ENCODE measurements at places on chromosomes 4 and X.

DNA sequence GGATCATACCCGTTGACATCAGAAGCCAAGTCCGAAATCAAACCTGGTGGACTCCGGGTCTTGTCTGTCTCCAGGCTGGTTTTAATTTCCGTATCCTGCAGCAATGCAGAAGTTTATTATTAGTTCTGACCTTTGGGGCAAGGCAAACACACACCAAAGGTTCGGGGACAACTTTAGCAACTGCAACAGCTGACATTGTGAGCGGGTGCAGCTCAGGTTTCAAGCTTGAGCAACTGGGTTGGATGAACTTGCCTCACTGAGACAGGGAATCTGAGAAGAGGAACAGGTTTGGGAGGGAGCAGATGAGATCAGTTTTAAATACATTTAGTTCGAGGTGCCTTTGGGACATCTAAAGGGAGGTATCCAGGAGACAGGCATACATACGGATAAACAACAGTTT, 110.7 kb downstream of the GNL3L start:
- no peak for DNase-seq

DNA sequence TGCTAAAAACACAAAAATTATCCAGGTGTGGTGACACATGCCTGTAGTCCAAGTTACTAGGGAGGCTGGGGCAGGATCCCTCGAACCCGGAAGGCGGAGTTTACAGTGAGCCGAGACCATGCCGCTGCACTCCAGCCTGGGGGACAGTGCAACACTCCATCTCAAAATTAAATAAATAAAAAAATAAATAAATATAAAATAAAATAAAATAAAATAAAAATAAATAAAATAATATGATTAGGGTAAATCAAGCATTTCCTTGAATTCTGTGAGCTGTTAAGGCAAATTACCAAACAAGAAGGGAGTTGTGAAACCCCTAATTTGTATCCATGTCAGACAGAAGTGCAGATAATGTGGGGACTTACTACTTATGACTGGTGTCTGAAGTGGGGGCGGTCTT, 1928.9 kb upstream of the IGFBP7 start:
- no peak for DNase-seq

DNA sequence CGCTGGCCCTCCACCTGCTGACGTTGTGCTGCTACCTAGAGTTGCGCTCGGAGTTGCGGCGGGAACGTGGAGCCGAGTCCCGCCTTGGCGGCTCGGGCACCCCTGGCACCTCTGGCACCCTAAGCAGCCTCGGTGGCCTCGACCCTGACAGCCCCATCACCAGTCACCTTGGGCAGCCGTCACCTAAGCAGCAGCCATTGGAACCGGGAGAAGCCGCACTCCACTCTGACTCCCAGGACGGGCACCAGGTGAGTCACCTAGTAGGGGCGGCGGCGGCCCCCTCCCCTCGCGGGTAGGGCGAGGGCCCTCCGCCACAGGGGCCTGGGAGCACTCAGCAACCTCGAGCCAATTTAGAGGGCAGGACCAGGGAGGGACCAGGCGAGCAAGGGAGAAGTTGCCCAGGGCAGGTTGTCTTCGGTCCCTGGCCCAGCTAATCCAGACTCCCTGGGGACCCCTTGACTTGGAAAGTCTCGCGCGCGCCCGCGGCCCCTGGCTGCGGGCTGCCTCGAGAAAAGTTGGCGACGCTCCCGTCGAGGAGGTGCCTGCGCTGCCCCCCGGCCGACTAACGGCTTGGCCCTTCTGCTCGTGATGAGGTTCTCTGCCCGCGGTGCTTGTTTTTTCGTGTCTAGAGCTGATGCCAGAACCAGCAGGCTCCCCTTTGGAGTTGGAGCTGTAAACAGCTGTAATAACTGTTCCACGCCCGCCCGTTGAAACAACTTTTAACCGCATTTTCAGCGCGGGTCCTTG, 717 bp downstream of the EDA start:
- no peak for DNase-seq

GRCh38 chr4:55612341-55612740, 20.3 kb upstream of the PDCL2 start:
- no peak for DNase-seq

DNA sequence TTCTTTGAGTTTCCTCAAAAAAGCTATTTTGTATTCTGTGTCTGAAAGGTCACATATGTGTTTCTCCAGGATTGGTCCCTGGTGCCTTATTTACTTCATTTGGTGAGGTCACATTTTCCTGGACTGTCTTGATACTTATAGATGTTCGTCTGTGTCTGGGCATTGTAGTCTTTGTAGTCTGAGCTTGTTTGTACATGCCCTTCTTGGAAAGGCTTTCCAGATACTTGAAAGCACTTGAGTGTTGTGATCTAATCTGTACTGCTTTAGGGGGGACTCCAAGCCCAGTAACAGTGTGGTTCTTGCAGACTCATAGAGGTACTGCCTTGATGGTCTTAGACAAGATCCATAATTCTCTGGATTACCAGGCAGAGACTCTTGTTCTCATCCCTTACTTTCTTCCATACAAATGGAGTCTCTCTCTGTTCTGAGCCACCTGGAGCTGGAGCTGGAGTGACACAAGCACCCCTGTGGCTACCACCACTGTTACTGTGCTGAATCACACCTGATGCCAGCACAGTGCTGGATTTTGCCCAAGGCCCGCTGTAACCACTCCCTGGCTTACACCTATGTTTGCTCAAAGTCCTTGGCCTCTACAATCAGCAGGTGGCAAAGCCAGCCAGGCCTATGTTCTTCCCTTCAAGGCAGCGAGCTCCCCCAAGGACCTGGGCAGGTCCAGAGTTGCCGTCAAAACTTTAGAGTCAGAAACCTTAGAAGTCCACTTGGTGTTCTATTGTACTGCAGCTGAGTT, 72.3 kb upstream of the EFHC2 start:
- DNase-seq: no peak

- DNase-seq: no peak
Observed at GRCh38 chrX:41600291-41600690, 88.5 kb upstream of the GPR34 start.

GRCh38 chr4:165909947-165910346, 36.9 kb downstream of the TLL1 start:
- DNase-seq: no peak

DNA sequence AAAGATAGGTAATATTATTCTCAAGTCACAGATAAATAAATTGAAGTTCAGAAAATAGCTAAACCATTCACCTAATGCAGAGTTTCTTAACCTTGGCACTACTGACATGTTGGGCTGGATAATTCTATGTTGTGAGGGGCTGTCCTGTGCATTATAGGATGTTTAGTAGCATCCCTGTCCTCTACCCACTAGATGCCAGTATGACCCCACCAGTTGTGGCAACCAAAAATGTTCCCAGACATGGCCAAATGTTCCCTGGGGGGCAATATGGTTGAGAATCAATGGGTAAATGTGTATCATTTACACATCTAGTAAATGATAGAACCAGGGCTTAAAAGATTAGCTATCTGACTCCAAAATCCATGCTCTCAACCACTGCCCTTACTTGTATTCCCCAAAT, 140.9 kb downstream of the COL4A6 start:
- no peak for DNase-seq

DNA sequence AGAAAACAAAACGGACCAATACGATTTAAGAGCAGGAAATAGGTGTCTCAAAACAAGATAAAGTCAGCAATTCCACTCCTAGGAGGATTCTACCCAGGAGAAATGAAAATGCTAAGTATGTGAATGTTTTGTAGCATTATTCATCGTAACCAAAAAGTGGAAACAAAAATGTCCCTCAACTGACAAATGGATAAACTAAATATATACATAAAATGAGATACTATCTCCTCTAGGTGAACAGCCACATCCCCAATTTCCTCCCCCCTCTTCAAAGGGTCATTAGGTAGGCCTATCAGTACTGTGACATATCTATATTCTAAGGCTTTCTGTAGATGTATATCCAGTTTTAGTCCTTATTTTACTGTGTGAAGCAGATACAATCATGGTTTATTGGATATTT, 18.0 kb downstream of the DDX3X start:
- no peak for DNase-seq

DNA sequence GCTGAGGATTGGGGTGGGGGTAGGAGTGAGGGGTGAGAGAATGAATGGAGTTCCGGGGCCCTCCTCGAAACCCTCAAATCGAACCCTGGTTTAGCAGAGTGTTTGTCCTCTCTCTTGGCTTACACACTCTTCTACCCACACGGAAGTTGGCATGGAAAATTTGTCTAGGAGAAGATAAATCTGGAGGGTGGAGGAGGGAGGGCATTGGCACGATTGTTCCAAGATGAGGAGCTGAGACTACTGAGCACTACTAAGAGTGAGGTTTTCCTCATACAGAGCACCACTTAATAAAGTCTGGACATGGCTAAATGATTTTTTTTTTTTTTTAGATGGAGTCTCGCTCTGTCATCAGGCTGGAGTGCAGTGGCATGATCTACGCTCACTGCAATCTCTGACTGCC, 33.4 kb downstream of the AKAP4 start:
- DNase-seq: no peak

- no peak for DNase-seq
Observed at GRCh38 chrX:147342197-147342596, 527.7 kb upstream of the CXorf51A start.

GRCh38 chr4:835148-836002, 9.4 kb upstream of the CPLX1 start:
- DNase-seq: no peak

GRCh38 chr4:7155590-7156071, 36.7 kb upstream of the SORCS2 start:
- no peak for DNase-seq

GRCh38 chr4:183563874-183564273, 59.0 kb downstream of the ING2 start:
- DNase-seq: no peak

DNA sequence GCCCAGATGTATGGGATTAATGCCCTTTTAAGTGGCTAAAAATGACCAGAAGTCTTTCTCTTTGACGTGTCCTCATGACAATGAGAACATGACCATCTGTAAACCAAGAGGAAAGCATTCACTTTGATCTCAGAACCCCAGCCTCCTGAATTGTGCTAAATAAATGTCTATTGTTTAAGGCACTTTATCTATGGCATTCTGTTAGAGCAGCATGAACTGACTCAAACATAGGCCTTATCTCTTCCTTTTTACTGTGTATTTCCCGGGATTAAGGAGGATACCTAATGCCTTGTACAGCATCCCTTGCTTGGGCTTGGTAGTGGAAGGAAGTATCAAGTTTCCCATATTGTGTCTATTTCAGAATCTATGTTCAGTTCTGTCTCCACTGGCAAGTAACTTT, 47.2 kb upstream of the HS3ST1 start:
- DNase-seq: no peak

- DNase-seq: no peak
Observed at GRCh38 chr4:9987749-9988362, 33.4 kb downstream of the SLC2A9 start.

GRCh38 chrX:74049126-74049525, 254.9 kb upstream of the ZCCHC13 start:
- no peak for DNase-seq

GRCh38 chr4:139629436-139630125, 36.0 kb upstream of the MGST2 start:
- no peak for DNase-seq

DNA sequence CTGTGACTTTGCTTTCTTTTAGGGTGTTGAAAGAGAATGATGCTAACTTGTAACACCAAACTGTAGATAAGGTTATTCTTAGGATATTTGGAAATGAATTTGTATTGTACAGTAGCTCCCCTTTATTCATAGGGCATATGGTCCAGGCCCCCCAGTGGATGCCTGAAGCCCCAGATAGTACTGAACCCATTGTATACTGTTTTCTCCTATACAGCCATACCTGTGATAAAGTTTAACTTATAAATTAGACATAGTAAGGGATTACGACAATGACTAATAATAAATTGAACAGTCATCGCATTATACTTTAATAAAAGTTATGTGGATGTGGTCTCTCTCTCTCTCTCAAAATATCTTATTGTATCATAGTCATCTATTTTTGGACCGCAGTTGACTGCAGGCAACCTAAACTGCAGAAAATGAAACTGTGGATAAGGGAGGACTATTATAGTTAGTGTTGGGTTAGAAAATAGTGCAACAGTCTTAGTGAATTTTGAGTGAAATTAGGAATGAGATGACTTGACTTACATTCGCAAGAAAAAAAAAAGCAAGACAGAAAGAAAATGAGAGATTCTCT, 105.1 kb downstream of the CLDN22 start:
- no peak for DNase-seq

DNA sequence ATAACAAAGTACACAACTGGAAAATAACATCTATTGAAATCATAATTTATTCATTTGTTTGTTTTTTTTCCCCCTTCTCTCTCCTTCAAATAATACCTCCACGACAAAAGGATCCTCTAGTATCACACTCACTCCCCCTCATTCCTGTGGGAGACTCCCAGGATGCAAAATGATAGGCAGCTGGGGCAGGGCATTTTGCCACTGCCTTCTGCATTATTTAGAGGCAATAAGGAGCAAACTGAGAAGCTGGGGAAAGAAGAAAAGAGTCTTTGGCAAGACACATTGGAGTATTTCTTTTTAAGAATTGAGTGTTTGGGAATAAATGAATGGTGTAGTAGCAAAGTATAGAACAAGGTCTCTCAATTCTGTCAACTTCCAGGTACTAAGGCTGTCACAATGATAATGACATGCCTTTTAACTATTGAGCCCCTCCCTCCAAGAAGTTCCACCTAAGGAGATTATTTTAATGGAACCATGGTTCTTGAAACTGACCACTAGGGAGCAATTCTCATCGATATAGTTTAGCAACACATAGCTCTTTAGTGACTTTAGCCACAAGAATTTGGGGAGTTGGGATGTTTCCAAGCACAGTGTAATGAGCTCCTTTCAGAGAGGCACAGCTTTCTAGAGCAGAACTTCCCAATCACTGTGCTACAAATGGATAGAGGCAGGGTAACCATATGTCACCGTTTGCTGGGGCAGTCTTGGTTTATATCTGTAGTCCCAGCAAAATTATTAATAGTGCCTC, 303.3 kb downstream of the FRMPD4 start:
- DNase-seq: no peak

- DNase-seq: peak; percentile 27
Observed at GRCh38 chr4:56424697-56425514, 10.5 kb downstream of the PPAT start.

DNA sequence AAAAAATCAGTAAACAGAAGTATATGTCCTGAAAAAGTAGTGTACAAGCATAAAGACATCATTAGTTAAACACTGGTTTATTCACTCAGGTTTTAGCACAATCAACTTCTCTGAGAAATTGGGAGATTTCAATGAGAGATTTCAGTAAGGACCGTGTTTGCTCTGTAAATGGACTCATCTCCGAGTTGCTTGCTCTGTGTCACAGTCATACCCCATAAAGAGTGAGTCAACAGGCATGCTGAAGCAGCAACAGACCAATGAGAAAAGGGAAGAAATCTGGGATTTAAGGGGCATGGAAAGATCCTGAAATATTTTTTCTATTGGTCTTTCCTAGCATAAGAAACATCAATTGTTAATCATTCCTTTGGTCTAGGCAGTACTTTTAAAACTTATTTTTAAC, 4.7 kb downstream of the GLUD2 start:
- no peak for DNase-seq

DNA sequence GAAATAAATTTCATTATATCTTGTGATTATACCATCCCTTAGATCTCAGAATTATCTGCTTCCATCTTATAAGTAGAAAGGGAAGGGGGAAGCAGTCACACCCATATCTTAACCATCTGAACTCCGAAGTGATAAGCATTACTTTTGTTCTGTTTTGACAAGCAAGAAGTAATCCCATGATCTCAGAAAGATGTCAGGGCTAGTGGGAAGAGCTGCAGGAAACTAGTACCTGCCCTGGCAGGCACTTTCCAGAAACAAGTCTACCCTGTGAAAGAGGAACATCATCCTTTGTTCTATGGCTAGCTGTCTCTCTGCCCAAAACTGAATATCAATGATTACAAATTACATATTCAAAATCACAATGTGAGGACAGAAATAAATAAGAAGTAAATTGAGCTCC, 244.4 kb downstream of the SPOCK3 start:
- no peak for DNase-seq

- no peak for DNase-seq
Observed at GRCh38 chr4:6622744-6623143, 17.7 kb upstream of the MRFAP1 start.
